GM12865 (cell line): ENCODE measurements at places on chromosomes 3 and 15.

DNA sequence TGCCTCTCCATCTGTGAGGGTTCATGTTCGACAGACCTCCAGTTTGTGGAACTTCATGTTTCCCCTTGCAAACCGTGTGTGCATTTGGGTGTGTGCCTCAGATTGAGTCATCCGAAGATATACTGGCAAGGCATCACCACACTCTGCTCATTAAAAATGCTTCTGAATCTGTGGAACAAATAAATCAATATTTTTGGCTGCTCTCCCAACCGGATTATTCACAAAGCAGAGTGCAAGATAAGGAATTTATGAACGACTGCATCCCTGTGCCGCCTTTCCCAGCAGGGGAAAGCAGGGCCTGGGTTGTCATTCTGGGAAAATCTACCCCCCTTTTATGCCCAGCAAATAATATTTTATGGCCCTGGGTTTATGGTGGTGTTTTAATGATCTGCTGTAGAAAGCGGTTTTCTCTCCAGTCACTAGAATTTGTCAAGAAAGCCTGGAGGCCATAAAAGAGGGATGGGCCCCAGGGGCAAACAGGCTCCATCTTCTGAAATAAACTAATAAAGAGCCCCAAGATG is 4.2 kb upstream of the WNT5A start:
- DNase-seq, result no peak

DNA sequence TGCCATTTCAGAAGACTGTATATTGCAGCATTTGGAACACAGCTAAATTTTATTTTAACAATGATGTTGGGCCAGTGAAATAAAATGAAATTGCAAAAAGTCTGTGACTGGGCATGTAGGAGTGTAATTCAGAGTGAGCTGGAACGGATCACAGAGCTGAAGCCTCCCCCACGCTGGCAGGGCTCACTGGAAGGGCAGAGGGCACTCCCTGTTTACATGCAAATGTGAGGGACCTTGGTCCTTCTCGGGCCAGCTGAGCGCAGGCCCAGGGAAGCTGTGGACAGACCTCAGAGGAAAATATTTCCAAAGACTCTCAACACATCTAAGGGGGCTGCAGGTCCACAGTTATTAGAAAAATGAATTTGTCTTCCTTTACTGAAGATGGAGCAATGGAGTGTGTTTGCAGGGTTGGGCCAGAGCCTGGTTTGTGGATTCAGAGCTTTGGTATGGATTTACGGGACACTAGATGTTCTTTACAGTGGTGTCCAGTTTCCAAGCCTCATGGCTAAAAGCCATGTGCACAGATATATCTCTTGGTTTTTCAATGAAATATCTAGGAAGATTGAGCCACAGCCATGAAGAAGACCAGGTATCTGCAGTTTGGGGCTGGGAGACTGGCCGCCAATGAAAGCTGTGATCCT is 32.0 kb downstream of the TRPM1 start:
- DNase-seq, result no peak

DNA sequence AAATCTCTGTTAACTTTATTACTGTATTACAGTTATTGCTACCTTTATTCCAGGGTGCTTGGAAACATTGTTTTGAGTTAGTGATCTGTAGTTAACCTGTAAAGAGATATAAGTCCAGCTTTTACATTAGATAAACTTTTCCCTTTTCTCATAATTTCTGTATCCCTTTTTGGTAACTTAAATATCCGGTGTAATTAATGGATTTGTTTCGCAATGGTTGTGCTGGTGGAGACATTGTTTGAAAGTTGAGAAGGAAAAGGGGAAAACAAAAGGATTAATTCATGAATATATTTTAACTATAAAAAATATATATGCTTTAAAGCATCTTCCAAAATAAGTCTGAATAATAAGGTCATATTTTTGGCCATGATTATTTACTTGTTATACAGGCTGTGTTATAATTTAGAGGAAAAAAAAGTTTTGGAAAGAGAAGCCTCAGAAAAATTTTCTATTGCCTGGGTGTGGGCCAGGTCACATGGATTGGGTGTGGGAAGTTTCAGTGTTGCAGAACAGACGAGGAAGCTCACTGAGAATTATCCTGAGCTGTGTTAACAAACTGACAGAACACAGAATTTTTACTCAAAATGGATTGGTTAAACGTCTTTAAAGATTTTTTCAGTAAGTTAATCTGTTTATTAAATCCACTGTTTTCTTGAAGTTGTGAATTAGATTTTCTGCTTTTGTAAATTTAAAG is 27.7 kb upstream of the IL20RB start:
- no peak for DNase-seq

DNA sequence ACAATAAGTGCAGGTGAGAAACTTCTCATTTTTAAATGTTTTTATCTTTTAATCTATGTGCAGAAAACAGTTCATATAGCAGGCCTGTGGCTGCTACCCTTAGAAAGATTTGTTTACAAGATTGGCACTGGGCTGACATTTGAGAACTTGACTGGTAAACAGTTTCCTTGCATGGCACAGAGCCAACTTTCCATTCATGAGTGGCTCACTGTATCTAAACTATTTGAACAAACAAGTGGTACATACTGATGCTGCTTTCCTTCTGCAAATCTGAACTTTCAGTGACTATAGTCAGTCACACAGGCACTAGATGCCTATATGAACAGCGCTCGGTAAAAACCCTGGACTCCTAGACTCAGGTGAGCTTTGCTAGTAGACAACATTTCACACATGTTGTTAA is 6.3 kb upstream of the GTPBP8 start:
- DNase-seq, result peak; percentile 40

DNA sequence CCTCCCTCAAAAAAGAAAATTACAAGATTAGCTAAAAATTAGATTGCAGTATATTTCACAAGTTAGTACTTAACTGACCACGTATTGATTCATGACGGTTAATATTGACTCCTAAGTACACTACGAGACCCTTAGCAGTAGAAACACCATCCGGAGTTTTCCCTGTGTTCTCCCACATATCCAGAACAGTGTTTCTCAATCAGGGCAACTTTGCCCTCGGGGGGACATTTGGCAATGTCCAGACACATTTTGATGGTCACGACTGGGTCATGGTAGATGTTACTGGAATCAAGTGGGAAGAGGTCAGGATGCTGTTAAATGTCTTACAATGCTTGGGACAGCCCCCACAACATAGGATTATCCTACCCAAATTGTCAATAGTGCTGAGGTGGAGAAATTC is 40.7 kb upstream of the LIPC start:
- no peak for DNase-seq

DNA sequence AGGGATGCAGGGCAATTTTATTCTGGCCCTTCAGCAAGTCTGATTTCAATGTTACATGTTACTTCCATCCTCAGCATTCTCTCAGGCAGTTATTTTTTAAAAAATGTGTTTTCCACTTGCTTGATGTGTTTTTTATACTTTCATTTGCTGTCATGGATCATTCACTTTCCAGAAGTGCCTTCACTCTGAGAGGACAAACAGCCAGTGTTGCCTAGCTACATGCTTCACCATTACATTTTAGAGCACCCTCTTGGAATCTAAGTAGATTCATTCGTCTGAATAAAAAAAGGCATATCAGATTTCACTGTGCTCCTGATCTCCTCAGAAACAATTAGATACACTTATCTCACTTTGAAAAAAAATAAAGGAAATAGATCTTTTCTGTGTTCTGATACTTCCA is 93.6 kb upstream of the POU1F1 start:
- no peak for DNase-seq

- no peak for DNase-seq
Observed at GRCh38 chr3:116331380-116331779, 113.9 kb downstream of the LSAMP start.

DNA sequence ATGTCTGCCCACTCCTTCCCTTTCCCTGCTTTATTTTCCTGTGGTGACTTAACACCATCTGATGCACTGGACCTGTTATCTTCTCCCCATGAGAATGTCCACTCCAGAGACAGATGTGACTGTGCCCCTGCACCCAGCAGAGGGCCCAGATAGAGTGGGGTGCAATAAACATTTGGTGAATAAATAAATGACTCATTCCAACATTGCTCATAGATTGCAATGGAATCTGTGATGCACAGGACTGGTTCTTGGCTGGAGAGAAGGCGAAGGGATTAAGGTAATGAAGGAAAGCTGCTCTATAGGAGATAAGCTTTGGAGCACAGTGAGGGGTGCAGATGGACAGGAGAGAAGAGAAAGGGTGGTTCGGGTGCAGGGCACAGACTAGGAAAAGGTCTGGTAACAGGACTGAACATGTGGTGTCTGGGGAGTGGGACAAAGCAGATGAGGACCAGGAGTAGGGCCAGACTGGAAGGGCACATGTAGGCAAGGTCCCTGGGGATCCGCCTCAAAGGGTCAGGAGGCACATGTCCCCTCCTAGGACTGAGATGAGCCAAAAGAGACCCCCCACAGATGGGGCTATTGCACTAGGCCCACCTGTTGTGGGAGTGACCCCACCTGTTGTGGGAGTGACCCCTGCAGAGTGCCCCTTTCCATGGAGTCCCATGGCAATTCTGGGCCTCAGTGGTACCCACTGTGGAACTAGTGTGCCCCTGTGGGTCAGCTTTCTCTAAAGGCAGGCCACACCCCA is 17.5 kb upstream of the POC1A start:
- no peak for DNase-seq

GRCh38 chr3:107680698-107681097 is 157.9 kb downstream of the BBX start:
- DNase-seq, result peak; percentile 8

- no peak for DNase-seq
Observed at GRCh38 chr3:147930232-147930807, 521.2 kb downstream of the ZIC1 start.

DNA sequence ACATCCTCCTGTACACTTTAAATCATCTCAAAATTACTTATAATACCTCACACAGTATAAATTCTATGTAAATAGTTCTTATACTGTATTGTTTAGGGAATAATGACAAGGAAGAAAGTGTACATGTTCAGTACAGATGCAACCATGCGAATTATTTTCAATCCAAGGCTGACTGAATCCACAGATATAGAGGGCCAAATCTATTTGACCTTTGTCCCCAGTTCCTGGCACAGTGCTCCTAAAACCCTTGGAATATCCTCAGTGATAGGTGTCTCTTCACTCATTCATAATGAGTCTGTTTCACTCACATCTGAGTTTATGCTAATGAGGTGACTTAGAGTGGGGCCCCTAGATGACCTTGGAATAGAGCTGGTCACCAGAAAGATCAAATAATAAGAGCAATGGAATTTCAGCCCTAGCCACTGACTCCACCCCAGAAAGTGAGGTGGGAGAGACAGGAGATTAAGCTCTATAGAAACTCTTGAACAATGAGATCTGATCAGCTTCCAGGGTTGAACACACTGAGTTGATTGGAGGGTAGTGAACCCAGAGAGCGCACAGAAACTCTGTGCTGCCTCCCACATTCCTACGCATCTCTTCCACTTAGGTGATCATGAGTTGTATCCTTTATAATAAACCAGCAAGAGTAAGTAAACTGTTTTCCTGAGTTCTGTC is 65.3 kb downstream of the ADAM10 start:
- no peak for DNase-seq

- no peak for DNase-seq
Observed at GRCh38 chr15:31100738-31101137, 787 bp downstream of the TRPM1 start.

- DNase-seq, result peak; percentile 43
Observed at GRCh38 chr15:59797756-59798604, 108.9 kb upstream of the BNIP2 start.

- DNase-seq, result no peak
Observed at GRCh38 chr3:23845326-23846216, 39.8 kb downstream of the UBE2E1 start.

- DNase-seq, result no peak
Observed at GRCh38 chr3:174536319-174536718, 322.8 kb upstream of the NAALADL2 start.

DNA sequence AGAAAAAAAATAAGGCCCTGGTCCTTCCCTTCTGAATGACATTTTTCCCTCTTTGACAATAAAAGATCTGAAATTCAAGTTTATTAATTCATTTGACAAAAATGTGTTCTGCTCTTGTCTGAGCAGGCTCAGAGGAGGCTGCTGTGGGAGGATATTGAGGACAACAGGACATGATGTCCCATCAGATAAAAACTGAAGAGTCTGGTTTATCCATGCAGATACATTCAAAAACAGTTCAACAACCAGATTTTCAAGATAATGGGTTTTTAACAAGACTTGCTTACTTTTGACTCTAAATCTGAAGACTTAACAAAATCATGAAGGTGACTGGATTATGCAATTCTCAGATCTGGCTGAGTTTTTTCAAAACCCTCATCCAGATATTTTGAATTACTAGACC is 36.9 kb upstream of the STRIT1 start:
- no peak for DNase-seq

DNA sequence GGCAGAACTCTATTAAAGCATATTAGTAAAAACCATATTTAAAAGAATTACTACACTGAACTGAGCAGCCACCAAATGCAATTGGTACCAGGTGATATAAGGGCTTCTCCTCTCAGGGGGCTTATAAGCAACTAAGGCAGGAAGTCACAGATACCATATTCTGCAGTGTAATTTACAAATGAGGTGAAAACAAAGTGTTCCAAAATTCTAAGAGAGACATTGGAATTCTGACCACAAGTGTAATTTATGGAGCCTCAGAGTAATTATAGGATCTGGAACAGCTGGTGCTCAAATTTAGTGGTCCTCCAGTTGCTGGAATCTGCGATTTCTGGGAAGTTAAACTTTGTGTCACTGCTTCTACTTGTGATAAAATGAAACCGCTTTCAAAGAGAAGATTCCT is 3.1 kb upstream of the NR1I2 start:
- DNase-seq, result no peak
